ENCODE measurements at places on chromosomes 3 and 15.
A peak's percentile ranks its signal among the peaks of the same experiment; 100 is the strongest.

GRCh38 chr3:64638981-64639481 is 48.8 kb downstream of the ADAMTS9 start:
- peak; percentile 42 for DNase-seq

GRCh38 chr15:51093839-51094605 is 684 bp downstream of the TNFAIP8L3 start:
- DNase-seq, result no peak

GRCh38 chr3:125067225-125067624 is 11.4 kb upstream of the HEG1 start:
- no peak for DNase-seq

DNA sequence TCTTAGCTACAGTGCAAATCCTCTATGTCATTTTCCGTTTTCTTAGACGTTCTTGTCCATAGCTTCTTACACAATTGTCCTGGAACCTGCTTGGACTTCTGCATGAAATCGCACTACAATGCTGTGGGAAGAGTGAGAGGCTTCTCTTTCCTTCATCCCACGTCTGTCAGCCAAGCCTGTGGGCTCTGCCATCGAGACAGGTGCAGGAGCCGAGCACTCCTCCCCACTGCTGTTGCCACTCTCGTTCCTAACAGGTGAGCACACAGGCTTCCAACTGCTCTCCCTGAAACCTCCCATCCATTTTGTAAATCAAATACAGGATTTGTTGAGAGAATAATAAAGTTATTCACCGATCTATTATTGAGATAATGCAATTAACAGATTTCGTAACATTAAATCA is 23.5 kb downstream of the ZXDC start:
- no peak for DNase-seq

DNA sequence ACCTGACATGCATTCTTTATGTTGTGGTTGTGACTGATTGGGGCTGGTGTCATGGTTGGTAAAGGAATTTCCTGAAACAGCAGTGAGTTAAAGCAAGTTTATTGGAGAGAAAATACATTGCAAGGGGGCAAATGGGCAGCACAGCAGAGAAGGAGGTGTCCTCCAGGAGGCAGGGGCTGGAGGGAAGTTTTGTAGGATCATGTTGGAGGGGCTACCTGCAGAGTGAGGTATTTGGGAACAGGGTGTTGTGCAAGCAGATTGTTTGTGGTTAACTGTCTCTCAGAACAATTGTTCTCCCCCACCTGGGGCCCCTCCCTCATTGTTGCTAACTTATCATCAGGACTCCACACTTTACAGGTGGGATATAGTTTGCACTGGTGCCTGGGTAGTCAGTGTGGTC is 196.0 kb downstream of the NSUN3 start:
- no peak for DNase-seq

DNA sequence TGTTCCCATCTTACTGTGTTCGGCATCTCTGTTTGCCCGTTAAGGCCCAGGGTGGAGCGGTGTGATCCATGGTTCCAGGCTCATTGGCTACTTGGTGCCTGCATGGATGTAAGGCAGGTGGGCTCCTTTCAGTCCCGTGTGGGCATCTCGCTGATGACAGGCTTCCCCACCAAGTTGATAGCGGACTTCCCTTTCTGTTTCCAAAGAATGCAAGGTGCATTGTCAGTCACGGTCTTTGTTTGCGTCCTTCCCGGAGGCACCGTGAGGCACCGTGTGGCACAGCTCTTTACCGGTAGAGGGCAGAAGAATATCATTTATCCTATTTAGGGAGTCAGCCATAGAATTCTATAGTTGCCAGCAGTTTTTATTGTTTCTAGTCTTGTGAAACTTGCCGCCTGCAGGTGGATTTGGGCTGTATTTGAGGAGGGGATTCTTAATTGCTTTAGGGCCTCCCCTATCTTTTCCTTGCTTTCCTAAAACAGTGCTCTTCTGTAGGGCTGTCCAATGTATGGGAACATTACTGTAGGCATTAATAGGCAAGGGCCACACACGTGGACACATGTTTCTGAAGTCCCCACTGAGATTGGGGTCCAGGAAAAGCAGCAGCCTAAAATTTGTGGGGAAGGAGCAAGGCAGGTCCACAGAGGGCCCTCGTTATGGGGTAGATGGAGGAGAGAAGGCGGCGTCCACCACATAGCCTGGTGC is 244.1 kb downstream of the SLCO3A1 start:
- DNase-seq, result peak; percentile 12

DNA sequence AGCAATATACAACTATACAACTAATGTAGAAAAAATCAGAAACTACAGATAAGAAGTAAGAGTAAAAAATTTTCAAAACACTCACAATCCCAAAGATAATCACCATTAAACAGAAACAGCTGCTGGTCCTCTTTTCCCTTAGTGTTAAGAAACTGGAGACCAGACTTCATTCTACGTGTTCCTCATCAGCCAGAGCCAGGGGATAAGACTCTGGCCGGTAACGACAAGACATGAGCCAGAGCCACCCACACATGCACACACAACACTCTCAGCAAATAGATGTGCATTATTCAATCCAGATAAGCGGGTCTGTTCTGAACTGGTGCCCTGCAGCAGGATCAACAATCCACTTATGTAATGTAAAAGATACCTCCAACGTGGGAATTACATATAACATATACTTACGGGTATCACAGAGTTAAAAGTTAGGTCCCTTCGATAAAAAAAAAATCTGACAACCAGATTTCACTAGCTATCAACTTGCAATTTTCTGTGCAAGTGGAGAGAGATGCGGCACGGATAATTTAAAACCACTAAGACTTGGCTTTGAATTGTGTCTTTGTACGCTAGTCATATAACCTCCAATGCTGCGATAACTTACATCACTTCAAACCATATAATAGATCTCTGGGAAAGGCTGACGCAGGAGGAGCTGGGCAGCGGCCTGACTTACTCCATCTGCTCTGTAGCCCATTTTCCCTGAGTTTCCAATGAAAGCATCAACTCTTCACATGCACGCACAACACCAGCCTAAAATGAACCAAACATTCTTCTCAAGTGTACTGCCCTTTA is 17.8 kb downstream of the PRICKLE2 start:
- no peak for DNase-seq

GRCh38 chr15:59229015-59229414 is 22.4 kb downstream of the LDHAL6B start:
- no peak for DNase-seq

DNA sequence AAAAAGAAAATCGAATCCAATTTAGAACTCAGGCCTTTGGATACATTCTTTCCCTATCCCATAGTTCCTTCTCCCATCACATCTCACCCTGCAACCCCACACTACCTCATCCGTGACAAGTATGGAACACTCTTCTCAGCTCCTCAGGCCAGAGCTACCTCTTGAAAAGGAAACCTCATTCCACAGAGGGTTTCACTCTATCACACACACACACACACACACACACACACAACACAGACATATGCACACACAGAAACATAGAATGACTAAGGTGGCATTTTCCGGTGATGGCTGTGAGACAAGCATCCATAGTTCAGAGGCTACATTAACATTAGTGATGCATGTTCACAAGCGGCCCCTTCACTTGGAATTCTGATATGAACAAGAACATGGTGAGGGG is 122.0 kb upstream of the HES1 start:
- DNase-seq, result no peak

DNA sequence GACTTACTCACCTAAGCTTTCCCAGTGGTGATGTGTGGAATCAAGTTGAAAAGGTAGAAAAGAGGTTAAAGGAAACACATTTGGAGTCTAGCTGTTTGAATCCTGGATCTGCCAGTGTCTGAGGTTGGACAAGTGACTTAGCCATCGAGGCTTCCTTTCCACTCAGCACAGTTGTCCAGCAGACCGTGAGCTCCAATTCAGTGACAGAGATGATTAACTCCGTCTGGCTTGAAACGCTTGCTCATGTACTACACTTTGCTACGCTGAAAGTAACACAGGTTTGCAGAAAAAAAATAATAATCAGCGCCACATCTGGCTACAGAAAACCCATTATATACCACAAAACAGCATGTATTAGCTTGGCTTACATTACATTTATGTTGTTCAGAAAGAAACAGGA is 364.9 kb upstream of the MCTP2 start:
- no peak for DNase-seq

GRCh38 chr3:54928046-54928770 is at the start of gene LRTM1:
TSS of gene LRTM1 (minus strand) at chr3:54928059. CDS start at chr3:54927911, 148 bp downstream.
- DNase-seq, result no peak

DNA sequence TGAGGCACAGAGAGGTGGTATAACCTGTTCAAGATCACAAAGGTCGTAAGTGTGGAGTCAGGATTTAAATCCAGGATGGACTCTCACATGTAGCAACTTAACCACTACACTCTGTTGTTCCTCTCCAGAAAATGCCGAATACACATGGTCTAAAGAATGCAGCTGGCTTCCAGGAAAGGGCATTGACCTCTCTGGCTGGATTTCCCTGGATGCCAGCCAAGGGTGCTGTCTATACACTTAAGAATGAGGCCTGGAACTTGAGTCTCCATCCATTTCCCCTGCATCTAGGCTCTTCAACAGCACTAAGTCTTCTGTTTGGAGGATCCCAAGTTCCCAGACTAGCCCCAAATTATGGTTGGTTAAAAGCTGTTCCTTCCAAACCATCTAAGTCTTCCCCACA is 60.5 kb downstream of the CERS3 start:
- DNase-seq, result no peak

- peak; percentile 48 for DNase-seq
Measured at GRCh38 chr15:92820236-92821021, 79.7 kb upstream of the CHD2 start.

DNA sequence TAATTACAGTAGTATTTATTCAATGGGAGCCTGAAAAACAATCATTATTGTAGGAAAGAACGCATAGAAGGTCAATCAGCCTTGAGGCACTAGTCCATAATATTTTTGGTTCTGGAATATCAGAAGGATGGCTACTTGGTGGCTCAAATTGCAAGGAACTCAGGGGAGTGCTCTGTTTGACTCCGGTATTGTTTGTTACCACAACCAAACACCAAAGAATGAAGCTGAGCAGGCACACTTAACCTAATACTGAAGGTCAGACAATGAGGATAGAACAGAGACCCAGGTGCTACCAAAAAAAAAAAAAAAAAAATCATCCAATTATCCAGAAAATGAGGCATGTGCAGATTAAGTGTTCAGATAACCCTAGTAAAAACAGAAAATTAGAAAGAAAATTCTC is 11.1 kb upstream of the SATB1 start:
- DNase-seq, result no peak

DNA sequence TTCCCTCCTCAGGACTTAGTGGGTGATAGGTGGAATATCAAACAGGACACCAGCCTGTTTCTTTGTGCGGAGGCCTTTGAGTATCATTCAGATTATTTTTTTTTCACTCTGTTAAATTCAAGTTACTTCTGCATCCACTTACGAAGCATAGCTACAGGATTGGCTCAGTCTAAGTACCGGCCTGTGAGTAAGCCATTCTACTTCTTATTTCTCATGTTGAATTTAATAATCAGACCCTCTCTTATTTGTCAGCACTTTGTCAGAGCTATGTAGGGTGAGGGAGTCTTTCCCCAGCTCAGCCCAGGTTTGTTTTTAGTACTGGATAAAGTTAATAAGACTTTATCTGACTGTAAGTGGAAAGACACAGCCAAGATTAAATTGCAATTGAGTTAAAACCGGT is 54.7 kb downstream of the ITPR1 start:
- no peak for DNase-seq

DNA sequence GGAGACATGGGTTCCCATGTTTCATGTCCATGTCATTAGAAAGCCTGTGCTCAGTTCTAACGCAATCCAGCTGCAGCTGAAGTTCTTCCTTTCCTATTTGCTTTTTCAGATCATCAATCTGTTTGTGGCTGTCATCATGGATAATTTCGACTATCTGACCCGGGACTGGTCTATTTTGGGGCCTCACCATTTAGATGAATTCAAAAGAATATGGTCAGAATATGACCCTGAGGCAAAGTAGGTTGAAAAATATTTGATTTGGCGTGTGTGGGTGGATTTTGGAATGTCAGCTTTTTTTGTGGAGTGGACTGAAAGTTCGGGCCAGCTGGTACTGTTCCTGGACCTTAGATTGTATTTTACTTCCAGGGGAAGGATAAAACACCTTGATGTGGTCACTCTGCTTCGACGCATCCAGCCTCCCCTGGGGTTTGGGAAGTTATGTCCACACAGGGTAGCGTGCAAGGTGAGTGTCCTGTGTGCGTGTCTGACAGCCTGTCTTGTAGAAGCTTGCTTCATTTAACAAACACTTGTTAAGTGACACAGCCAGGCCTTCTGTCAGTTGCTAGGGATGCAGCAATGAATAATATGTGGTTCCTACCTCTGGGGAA is 69.6 kb downstream of the CHDH start:
- no peak for DNase-seq

- no peak for DNase-seq
Measured at GRCh38 chr3:44905446-44906157, 31.2 kb downstream of the TGM4 start.

- no peak for DNase-seq
Measured at GRCh38 chr3:190560013-190560895, 46.4 kb downstream of the IL1RAP start.

- DNase-seq, result no peak
Measured at GRCh38 chr3:106421426-106421825, 552.6 kb upstream of the CBLB start.

GRCh38 chr3:69420781-69421520 is 35.1 kb upstream of the FRMD4B start:
- DNase-seq, result no peak

GRCh38 chr3:120280026-120280425 is 5.0 kb downstream of the GPR156 start:
- no peak for DNase-seq

- DNase-seq, result no peak
Measured at GRCh38 chr3:57164217-57164656, 916 bp downstream of the IL17RD start.

GRCh38 chr3:67515778-67516177 is 138.6 kb downstream of the SUCLG2 start:
- no peak for DNase-seq

DNA sequence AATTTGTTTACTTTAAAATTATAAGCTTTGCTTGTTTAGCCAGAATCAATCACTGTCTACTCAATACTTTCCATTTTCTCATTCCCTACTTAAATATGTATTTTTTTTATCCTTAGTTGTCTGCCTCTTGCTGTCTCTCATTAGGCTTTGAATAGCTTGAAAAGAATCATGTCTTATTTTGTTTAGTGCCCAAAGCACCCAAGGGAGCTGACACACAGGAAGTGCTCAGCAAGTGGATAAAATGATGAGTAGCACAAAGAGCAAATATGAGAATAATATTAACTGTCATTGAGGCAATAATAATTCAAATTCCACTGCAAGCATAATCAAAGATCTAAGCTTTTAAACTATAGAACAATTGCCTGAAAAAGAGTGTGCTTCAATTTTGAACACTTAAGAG is 19.0 kb upstream of the IL1RAP start:
- no peak for DNase-seq

DNA sequence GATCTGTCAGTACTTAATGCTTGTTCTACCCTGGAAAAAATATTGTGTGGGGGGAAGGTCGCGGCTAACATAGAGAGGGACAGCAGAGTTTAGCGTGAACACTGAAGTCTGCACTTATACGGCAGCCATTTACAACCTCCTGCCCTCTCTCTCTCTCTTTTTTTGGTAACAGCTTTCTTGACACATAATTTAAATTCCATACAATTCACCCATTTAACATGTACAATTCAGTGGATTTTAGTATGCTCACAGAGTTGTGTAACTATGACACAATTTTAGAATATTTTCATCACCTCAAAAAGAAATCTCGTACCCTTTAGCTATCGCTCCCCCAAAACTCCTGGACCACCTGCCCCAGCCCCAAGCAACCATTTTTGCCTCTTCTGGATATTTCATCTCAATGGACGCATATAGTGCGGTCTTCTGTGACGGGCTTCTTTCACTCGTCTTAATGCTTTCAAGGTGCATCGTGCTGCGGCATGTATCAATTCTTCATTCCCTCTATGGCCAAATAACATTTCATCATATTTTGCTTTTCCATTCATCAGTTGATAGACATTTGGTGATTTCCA is 141.8 kb downstream of the XXYLT1 start:
- DNase-seq, result no peak

Measured in DMS79 (cell line).